Mucosa of gallbladder (tissue), 1 donor: ENCODE measurements at places on chromosomes 4 and X.

DNA sequence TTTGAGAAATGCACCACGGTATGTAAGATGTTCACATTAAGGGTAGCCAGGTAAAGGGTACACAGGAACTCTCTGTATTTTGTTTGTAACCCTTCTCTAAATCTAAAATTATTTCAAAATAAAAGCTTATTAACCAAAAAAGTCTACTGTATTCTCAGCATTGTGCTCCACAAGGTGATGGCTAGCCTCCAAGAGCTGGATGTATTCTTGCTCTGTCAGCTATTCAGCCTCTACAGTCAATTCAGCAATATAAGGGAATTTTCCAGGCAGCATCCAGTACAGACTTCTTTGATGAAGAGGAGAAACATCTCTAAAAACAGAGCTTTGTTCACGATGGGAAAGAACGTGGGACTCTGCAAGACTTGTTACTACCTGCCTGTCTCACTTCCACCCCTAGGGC lies 63.5 kb upstream of the MAOA start:
- DNase-seq, result no peak

DNA sequence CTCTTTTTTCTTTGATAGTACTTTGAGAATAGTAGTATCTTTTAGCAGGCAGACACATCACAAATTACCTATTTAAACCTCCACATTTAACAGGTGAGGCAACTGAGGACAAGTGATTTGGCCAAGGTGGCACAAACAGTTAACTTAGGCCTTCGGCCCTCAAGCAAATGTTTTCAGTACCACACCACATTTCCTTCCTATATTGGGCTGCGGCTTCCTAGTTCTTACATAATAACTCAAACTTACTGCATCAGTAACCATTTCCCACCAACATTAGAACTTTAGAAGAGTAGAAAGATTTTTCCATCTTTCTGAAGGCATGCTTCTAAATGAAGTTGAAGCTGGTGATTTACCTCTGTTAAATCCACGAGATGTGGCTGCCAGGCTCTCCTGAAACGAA lies 63.2 kb upstream of the SLC4A4 start:
- DNase-seq, result no peak

- no peak for DNase-seq
These were observed 754 bp downstream of the NYX start for GRCh38 chrX:41447897-41448296.

DNA sequence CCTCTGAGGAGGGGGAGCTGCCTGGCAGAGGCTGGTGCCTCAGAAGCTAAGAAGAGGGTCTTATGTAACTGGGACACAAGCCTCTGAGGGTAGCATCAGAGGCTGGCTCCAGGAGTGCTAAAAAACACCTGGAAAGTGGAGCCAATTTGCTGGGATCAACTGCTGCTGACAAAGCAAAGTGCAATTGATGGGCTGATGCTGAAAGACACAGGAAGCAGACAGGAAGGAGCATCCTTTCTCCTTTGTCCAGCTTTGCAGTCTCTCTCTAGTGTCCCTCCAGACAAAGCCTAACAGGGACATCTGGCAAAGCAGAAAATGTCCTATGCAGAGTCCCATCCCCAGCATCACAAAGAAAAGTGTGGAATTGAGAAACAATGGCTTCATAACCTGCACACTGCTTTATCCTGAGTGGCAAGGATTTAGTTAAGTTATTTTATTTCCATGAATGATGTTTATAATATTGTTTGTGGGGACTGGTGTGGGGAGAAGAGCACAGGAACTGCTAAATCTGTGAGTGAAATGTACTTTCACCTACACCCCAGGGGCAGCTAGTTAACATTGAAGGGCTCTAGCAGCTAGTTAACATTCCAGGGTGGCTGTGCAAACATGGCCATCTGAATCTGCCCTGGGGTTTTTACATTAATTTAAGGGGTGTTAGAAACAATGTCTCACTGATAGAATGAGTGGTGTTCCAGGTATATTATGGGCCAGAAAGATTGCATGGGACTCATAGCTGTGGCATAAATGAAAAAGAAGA lies 25.6 kb upstream of the MBTPS2 start:
- DNase-seq, result no peak

DNA sequence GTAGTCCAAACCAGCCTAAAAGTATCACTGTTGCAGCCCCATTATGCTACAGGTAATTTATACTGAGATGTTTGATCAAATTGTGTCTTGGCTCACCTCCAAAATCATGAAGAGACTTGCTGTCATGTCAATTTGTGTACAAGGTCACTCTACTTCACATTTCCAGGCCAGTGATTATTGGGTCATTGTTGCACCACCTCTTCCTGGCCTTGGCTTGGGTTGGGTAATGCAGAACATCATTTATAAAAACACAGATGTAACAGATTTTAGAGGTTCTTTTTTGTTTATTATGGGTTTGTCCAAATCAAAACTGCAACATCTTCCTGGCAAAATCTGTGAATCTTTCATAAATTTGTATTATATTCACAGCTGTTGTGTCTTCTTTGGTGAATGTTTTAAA lies 459.5 kb downstream of the ANKRD50 start:
- no peak for DNase-seq

GRCh38 chrX:10367406-10367805 lies 210.6 kb downstream of the CLCN4 start:
- no peak for DNase-seq
